ENCODE measurements at places on chromosomes 2 and 18. TPM values are rescaled to one million over a fixed set of nuclear protein-coding genes. Genes with fewer than 3 reads are reported as not detected.

GRCh38 chr2:45259138-45259537, 249.9 kb upstream of the SIX2 start:
- no peak for DNase-seq

- peak; percentile 58 for DNase-seq
These were observed 251.3 kb downstream of the ANAPC1 start for GRCh38 chr2:111632661-111633060.

DNA sequence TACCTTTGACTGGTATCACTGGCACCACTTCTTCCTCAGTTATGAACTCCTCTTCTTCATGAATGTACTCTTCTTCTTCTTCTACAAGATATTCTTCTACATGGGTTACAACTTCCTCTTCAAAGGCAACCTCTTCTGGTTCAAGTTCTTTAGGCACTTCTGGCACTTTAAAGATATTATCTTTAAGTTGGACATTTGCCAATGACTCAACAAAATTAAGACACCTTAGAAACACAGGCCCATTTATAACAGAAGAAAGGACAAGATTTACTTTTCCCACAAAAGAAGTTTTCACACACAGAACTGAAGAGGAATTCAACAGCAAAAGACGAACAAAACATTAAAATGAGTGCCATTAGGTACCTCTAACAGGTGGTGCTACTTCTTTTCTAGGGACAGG, 127.3 kb downstream of the TTN start:
- no peak for DNase-seq

The GTF2A1L gene
- not detected for polyA plus RNA-seq

Data from CD14-positive monocyte (primary cell).